ENCODE measurements at places on chromosomes 7 and 10.
A peak's percentile ranks its signal among the peaks of the same experiment; 100 is the strongest.

DNA sequence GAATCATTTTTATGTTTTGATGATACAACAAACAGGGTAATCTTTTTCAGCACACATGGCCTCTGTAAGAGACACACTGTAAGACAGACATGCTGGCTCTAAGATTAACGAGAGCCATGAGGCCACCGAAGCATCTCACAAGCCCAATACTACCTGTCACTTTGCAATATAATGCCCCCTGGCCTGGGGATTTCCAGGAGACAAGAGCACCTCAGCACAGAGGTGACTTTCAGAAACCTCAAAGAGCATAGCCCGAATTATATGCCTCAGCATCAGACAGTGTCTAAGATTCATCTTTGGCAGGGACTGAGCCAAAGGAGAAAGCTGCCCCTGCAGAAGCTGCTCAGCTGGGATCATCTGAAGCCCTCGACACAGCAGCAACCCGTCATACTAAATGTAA is 44.2 kb upstream of the TMEM213 start:
- no peak for DNase-seq

DNA sequence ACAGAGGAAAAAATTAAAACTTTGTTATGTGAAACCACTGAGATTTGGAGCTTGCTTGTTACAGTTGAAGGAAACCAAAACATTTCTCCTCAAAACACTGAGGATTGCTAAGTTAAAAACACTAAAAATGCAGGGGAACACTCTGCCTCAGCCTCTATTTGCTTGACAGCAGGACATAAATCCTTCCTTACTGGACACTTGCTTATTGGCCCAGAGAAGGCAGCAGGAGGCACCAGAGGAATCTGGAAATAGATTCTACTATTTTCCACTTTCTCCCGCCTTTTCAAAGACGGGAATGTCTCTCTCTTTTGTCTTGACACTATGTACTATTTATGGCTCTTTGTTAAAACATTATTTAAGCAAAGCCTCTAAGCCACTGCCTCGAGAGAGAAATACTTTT is 67.9 kb downstream of the MTURN start:
- DNase-seq, result no peak

GRCh38 chr10:100229819-100230422 is 525 bp upstream of the CHUK start:
- DNase-seq, result no peak

DNA sequence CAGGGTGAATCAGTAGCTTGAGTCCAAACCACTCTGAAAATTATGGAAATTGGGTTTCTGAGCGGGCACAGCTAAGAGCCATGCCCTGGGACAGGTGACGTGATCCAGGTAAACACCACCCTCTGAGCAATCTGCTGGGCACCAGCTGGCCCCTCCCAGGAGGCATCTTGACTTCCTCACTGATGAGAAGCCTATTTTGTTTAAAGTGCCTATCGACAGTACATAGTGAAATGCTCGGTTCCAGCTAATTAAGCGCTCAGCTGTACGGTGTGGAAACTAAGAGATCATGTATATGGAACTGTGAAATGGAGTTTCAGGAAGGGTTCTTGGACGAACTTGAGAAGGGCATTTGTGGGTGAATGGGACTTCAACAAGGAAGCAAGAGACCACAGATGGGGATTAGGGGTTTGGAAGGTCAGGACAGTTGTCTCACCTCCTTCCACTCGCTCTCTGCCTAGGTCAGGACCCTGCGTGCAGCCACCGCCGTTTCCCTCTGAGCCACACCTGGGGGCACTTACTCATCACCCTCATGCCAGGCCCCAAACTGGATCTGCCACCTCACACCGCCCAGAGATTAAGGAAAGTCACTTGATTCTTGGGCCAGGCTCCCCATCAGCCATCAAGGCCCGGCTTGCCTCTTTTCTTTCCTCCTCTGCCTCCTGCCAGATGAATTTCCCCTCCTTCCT is 3.2 kb downstream of the ITPRIP start:
- no peak for DNase-seq

GRCh38 chr7:24715661-24716479 is 41.4 kb downstream of the GSDME start:
- DNase-seq, result peak; percentile 67

GRCh38 chr10:33412241-33412640 is 77.8 kb upstream of the NRP1 start:
- DNase-seq, result no peak

DNA sequence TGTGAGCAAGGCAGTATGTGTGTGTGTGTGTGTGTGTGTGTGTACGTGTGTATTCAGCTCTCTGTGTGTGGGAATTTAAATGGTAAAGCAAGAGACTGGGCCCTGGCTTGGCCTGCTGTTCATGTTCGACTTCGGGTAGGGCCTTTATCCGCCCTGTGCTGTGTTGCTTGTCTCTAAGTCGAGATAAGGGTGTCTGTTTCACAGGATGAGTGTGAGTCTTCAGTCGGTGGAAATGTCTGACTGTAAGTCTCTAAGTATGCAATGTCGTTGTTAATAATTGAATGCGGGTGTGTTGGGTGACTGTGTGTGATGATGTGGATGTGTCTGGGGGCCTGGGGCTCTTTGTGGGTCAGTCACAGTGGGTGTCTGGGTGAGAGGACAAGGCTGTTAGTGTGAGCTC is 34.8 kb downstream of the HIF1AN start:
- no peak for DNase-seq

DNA sequence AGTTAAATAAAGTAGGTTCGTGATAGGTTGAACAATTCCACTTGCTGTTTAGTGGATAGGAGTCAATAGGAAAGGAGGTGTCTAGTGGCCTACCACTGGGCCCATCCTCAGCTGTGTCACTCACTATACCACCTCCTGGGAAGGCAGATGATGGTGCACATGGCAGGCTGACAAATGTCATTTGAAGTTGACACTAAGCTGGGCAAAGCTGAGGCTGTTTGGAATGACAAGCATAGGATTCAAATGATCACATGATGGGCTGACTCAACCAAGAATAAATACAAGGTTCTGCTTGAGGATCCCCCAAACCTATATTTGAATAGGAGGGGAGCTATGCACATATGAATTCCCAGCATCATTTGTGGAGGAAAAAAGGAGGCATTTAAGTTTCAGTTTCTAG is 489.8 kb downstream of the RPS24 start:
- no peak for DNase-seq

DNA sequence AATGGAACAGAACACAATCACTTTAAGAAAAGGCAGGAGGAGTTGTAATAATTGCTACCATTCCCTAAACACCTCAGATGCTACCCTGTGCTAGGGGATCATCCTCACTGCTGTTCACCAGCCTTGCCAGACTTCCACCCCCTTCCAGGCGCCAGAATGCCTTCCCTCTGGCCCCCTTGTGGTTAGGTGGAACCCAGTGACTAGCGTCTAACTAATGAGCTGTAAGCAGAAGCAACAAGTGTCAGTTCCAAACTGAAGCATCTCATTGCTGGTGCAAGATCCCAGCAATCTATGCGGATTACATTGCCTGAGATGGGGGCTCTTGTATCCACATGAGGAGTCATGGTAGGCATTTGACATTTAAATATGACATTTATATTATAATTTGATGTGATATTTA is 86.6 kb downstream of the FRMD4A start:
- no peak for DNase-seq

- DNase-seq, result no peak
Measured at GRCh38 chr7:142349670-142350405, 92.0 kb upstream of the PRSS58 start.

- DNase-seq, result no peak
Measured at GRCh38 chr10:124674768-124675222, 69.4 kb downstream of the FAM53B start.

GRCh38 chr10:19702215-19702614 is 114.0 kb upstream of the PLXDC2 start:
- DNase-seq, result peak; percentile 84

DNA sequence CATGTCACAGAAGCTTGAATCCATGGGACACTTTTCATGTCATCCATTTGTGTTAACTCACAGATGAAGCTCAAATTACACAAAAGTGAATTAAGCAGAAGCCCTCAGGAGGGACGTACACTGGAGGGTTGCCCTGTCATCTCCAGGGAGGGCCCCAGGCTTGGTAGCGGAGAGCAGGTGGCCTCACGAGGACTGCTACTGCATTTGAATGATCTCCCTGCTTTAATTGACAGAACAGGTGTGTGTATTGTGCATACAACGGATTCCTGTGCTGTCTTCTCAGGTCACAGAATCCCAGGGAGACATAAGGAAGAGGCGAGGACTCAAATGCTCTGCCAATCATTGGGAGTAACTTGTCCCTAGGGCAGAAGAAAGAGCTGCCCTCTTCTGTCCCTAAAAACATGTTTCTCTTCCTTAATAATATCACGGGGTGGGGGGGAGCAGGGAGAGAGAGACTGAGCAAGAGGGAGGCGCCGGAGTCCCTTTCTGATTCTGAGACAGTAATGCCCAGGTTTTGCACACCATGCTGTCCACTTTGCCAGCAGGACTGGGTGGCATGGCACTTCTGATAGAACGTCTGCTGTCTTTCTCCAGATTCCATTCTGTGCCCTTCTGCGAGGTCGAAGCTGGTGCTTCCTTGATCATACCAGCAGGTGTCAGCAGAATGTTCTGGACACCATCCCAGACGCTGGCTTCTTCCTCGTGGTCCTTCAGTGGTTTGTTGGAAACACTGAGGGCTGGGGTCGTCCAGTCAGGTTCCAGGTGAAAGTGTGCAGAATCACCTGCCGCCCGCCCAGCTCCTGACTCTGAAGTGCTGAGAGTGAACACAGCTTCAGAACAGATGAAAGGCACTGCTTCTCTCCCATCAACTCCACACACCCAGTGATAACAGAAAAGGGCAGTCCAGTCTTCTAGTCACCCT is 26.2 kb upstream of the RASGEF1A start:
- DNase-seq, result peak; percentile 33

GRCh38 chr7:82945480-82945879 is 217.2 kb downstream of the PCLO start:
- DNase-seq, result no peak

GRCh38 chr10:94088926-94089381 is 95.2 kb downstream of the PLCE1 start:
- peak; percentile 34 for DNase-seq

GRCh38 chr10:70528741-70529362 is 50.3 kb downstream of the PALD1 start:
- peak; percentile 76 for DNase-seq

DNA sequence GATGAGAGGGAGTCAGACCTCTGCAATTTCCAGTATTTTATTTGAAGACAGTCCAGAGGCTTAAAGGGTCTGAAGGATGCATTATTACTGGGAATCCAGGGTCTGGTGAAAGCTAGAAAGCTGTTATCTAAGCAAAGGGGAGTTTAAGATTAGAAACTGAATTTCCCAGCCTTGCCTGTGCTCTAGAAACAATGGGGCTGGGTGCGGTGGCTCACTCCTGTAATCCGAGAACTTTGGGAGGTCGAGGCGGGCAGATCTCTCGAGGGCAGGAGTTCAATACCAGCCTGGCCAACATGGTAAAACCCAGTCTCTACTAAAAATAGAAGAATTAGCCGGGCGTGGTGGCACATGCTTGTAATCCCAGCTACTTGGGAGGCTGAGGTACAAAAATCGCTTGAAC is 71.5 kb upstream of the ANLN start:
- DNase-seq, result no peak

GRCh38 chr7:33849004-33849403 is 56.3 kb upstream of the BMPER start:
- peak; percentile 32 for DNase-seq

DNA sequence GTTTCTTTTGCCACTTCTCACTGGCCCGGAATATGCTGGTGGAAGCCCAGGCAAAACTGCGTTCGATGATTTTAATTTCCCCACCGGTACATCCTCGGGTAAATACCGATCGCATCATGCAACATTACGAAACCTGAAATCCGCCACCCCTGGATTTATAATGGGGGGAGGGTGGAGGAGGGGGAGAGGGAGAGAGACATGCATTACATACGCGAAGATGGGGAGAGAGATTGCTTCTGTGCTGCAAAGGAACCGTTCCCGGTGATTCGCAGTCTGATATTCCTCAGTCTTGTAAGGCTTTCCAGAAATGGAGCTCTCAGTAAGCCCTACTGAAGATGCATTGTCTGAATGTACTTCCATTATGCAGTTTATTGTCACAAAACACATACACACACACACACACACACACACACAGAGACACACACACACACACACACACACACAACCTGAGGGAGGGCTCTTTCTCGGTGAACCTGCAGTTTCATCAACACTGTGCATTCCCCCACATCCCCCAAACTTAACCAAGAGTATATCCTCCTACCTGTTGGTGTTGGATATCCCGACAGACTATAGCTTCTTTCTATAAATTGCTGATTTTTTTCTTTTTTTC is 741 bp downstream of the GPR85 start:
- DNase-seq, result peak; percentile 2

GRCh38 chr10:80474597-80474910 is 20.4 kb downstream of the TSPAN14 start:
- DNase-seq, result no peak

- DNase-seq, result no peak
Measured at GRCh38 chr10:79933961-79934360, 14.9 kb downstream of the SFTPD start.

GRCh38 chr10:109988212-109988596 is 19.6 kb upstream of the ADD3 start:
- peak; percentile 52 for DNase-seq

DNA sequence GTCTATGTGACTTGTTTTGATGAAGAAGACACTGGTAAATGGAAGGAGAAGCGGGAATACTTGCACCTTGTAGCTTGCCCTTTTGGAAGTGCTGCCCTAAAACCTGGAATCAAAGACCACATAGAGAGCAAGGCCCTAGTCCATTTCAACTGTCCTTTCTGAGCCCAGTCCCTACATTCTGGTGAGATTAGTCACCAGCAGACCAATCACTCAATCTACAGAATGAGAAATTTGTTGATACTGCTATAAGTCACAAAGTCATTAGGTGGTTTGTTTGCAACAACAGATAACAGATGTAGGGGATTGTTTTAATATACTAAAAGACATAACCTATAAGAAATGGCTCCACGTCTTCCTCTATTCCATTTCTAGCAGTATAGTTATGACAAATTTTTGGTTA is 33.6 kb downstream of the WASL start:
- peak; percentile 15 for DNase-seq

- no peak for DNase-seq
Measured at GRCh38 chr10:94383530-94383929, 18.8 kb upstream of the TBC1D12 start.

DNA sequence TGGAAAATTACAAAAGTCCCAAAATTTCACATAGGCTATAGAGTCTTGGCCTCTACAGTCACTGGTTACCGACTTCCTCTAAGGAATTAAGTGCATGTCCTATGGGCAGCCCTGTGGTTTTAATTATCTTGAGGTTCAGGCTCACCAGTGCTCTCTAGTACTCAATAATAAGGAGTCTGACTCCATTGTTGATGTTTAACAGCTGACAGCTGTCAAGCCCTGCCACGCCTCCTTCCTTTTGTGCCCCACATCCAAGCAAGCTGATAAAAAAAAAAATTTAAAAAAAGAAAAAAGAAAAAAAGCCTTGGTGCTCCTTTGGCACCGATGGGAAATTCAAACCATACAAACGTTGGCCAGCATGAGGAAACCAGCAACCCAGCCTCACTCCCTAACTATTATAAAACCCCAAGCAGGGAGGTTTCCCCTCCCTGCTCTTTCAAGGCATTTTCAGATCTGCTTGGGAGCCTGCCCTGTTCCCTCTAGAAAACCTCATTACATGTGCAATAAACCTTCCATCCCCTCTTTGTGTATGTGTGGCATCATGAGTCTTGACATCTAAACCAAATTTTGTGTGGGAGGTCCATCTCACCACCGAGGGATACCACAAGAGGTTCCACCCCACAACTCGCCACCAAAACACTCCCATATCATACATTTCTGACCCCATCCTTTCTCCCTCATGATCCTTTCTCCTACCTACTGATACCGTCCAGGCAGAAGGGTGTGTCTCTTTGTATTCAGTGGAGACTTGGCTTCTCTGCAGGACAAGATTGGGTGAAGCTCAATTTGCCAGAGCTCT is 70.9 kb upstream of the CCDC71L start:
- peak; percentile 3 for DNase-seq

Measured in fibroblast of skin of back (primary cell).